Neural crest cell (in vitro differentiated cells): ENCODE measurements at places on chromosomes 12 and 14.

- H3K27me3 ChIP-seq, result no peaks in the 10 kb centered on the region
- no peak overlapping the region for H3K4me3 ChIP-seq
- no peak for DNase-seq
- H3K4me1 ChIP-seq, result peaks cover 24% of the 10 kb centered on the region
- peaks cover 12% of the 10 kb centered on the region for H3K36me3 ChIP-seq
- no peak overlapping the region for H3K27ac ChIP-seq
Measured at GRCh38 chr12:112179916-112180315, 54.6 kb downstream of the TRAFD1 start.

GRCh38 chr14:34628681-34629135, 1.2 kb downstream of the SNX6 start:
- DNase-seq, result no peak
- H3K36me3 ChIP-seq, result no peaks in the 10 kb centered on the region

- H3K4me1 ChIP-seq, result no peaks in the 10 kb centered on the region
- peaks cover 15% of the 10 kb centered on the region for H3K36me3 ChIP-seq
- no peak for DNase-seq
- H3K27me3 ChIP-seq, result no peaks in the 10 kb centered on the region
- H3K4me3 ChIP-seq, result no peak overlapping the region
- H3K27ac ChIP-seq, result no peak overlapping the region
Measured at GRCh38 chr12:51744957-51745356, 103.6 kb downstream of the FIGNL2 start.

GRCh38 chr12:56488041-56488955, at the start of gene GLS2:
Gene GLS2, minus strand, starts transcription at chr12:56488161. Its CDS starts 43 bp downstream, at chr12:56488118.
- peaks cover 78% of the 10 kb centered on the region for H3K27me3 ChIP-seq
- peaks cover 11% of the 10 kb centered on the region for H3K36me3 ChIP-seq
- peak; percentile 29 for DNase-seq
